ENCODE measurements at places on chromosomes 5 and 9. TPM values are rescaled to one million over a fixed set of nuclear protein-coding genes. Genes with fewer than 3 reads are reported as not detected.

The SUSD3 gene
- 4.1 TPM for total RNA-seq

The IL31RA gene
- not detected for total RNA-seq

The B4GALT7 gene
- 12.6 TPM for total RNA-seq

The CER1 gene
- not detected for total RNA-seq

DNA sequence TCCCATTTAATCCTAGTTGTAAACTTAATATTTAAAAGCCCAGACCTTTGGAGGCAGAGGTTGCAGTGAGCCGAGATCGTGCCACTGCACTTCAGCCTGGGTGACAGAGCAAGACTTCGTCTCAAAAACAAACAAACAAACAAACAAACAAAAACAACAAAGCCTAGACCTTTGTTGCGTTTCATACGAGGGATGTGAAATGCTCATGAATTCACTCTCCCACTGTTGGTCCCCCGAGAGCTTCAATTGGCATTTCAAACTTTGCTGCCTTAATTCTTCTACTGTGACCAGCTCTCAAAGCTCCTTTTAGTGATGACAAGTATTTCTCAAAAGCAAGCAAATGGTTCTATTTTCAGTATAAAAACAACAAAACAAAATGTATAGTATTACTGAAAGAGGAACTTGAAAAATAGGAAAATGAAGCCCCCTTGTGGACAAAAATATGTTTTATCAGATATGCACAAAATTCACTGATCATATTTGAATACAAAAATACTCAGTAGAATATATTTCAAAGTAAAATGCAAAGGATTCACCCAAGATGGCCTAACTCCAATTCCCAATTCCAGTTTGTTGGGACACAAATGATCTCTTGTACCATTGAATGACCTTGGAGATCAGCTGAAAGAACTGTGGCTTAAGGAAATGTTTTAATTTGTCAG, 140.4 kb downstream of the ESM1 start:
- no peaks in the 10 kb centered on the region for H3K36me3 ChIP-seq
- no peak overlapping the region for H3K27ac ChIP-seq
- peak overlapping the region; percentile 26 for H3K4me3 ChIP-seq
- peaks cover 2% of the 10 kb centered on the region for H3K4me1 ChIP-seq

GRCh38 chr5:87756951-87757350, 344.2 kb upstream of the CCNH start:
- DNase-seq: no peak
- no peaks in the 10 kb centered on the region for H3K4me1 ChIP-seq
- H3K27me3 ChIP-seq: no peaks in the 10 kb centered on the region

DNA sequence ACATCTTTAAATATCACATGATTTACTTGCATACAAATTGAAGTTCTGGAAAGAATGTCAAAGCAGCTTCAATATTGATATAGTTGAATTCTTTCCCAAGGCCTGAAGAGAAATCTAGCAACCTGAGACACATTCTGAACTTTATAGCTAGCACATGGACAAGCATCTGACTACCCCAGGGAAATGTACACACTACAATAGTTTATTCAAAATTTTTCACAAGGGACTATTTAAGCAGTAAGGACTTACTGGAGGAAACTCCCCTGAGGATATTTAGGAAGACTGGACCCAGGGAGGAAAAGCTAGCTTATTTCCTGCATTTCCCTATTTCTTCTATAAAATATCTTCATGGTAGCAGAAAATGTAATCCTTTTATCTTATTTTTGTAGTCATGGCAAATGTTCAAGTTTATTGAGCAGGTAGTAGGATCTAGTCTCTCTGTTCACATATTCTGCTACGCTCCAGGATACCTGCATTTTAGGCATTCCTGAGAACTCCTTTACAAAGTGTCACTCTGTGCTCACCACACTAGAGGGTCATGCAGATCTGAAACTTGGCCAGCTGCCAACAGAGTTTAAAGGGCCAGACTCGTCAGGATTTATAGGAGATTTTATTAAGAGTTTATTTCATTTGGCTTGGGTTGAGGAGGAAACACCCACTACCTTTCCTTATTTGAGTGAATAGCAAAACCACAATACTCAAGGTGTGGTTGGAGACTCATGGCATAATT, 348.4 kb upstream of the FTMT start:
- H3K27ac ChIP-seq: no peak overlapping the region
- peak; percentile 40 for DNase-seq
- H3K4me3 ChIP-seq: no peak overlapping the region
- no peaks in the 10 kb centered on the region for H3K27me3 ChIP-seq
- H3K36me3 ChIP-seq: no peaks in the 10 kb centered on the region
- H3K4me1 ChIP-seq: no peaks in the 10 kb centered on the region

GRCh38 chr5:79564798-79565279, 47.4 kb upstream of the TENT2 start:
- H3K4me1 ChIP-seq: no peaks in the 10 kb centered on the region
- no peaks in the 10 kb centered on the region for H3K27me3 ChIP-seq
- no peak overlapping the region for H3K27ac ChIP-seq
- H3K36me3 ChIP-seq: no peaks in the 10 kb centered on the region
